ENCODE measurements at places on chromosomes 1 and 21. TPM values are rescaled to one million over a fixed set of nuclear protein-coding genes. Genes with fewer than 3 reads are reported as not detected.

- DNase-seq = no peak
Measured at GRCh38 chr1:57485643-57486042, 61.8 kb upstream of the DAB1 start.

GRCh38 chr1:184753608-184754475 is 816 bp downstream of the EDEM3 start:
- peak; percentile 28 for DNase-seq

DNA sequence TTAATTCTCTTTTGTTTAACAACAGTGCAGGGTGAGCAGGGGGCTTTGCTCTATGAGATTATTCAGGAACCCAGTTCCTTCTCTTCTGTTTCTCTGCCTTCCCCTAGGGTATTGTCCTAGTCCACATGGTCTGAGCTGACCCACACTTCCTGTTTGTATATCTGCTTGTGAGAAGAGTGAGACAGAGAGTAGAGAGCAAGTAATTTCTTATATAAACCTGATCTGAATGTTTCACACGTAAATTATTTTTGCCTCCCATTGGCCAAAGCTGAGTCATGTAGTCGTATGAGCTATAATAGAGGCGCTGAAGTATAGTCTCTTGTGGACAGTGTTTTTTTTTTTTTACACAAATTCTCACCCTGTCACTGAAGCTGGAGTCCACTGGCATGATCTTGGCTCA is 134.2 kb upstream of the SERTAD4 start:
- no peak for DNase-seq

Gene SPRR2E
- not detected for total RNA-seq

Gene AMPD1
- total RNA-seq = not detected
